ENCODE measurements at places on chromosomes 7 and 10.

GRCh38 chr10:86168256-86168655 lies 198.3 kb downstream of the GRID1 start:
- peak; percentile 8 for DNase-seq

DNA sequence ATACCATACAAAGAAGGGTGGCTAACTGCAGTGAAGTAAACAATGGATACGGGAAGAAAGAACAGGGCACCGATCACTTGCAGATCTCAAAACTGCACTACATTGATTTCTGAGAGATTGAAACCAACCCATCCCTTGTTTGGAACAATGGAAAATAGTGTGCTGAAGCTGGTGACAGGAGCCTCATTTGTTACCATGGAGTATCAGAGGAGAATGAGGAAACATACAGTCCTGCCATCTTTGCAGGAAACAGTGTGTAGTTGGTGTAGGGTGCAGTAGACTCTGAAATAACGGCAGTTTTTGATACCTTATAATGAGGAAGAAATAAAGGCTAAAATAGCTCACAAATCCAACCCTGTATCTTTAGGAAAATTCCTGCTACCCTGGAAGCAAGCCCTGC lies 118.5 kb downstream of the ARHGAP21 start:
- DNase-seq = no peak

- no peak for DNase-seq
Observed at GRCh38 chr10:47056247-47056510, 145.0 kb downstream of the PTPN20 start.

DNA sequence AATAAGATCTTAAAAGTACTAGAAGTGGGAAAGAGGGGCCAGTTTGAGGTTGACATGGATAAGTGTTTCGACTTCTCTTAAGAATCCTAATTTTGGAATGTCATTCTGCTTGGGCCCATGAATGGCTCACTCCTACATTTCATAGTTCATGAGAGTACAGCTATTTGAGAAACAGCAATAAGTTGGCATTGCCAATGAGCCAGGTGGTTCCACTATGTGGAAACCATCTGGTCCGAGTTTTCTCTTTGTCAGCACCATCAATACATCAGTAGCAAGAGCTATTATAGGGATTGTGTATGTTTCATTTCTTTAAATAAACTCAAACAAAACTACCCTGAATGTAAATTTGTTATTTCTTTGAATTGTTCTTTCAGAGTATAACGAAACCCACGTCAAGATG lies 78.1 kb upstream of the NEBL start:
- no peak for DNase-seq

DNA sequence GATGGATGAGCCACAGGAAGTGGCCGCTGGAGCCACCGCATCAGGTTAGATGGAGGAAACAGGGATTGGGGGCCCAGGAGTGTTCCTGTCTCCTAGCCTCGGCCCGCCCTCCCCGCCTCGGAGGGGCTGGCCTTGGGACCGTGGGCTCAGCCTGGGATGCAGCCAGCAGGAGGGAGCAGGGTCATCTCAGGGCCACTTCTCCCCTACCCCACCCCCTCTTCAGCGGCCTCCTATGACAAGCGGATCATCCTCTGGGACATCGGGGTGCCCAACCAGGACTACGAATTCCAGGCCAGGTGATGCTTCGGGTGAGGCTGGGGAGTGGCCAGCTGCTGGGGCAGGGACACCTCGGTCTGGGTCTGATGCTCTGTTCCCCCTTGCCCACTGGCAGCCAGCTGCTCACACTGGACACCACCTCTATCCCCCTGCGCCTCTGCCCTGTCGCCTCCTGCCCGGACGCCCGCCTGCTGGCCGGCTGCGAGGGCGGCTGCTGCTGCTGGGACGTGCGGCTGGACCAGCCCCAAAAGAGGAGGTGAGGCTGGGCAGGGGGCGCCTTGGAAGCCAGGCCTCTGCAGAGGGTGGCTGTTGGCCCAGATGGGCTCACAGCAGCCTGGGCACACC lies 4.7 kb downstream of the LRWD1 start:
- DNase-seq = no peak

- no peak for DNase-seq
Observed at GRCh38 chr7:150846291-150847115, 5.8 kb upstream of the AOC1 start.
